Activated effector memory CD4-positive, alpha-beta T cell treated with Interleukin-2 at 50 U/mL for 16 hours (primary cell): ENCODE measurements at places on chromosomes 2 and 18.

DNA sequence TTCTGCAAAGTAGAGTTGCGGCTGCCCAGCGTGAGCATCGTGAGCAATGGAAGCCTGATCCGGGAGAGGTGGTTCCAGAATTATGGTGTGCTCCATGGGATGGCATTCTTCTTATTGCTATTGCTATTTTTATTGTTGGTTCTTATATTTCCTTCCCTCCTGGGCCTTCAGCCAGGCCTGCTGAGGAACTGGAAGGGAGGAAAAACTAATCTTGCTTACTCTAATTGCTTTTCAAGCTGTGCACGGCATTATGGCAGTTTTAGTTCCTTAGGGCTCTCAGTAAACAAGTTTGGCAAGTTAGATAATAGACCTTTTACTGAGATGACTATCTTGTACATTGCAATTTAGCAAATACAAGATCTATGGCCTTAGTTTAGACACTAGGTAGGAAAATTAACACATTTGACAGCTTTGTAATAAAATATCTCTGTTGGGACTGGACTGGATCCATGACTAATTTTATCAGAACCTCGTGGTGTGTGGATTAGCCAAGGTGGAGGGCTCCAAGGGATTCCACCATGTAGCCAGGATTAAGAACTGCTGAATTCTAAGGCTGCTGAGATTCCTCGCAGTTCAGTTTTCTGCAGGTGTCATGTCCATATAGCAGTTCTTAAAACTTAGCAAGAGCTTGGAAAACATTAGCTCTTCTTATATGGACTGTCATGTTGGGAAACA is 6.0 kb downstream of the RSAD2 start:
- no peak for DNase-seq

- no peak for DNase-seq
These were observed 58.2 kb downstream of the RAPH1 start for GRCh38 chr2:203476881-203477280.

GRCh38 chr2:230644356-230644935 is 68.2 kb upstream of the CAB39 start:
- no peak for DNase-seq

- DNase-seq = no peak
These were observed 95.1 kb upstream of the COPS8 start for GRCh38 chr2:236990552-236990951.

- no peak for DNase-seq
These were observed 3.7 kb downstream of the MYL12B start for GRCh38 chr18:3265564-3266033.

- DNase-seq = no peak
These were observed 17.0 kb downstream of the SLC9A2 start for GRCh38 chr2:102636283-102636907.

- DNase-seq = no peak
These were observed 34.7 kb downstream of the SPOPL start for GRCh38 chr2:138536302-138536701.

GRCh38 chr18:74283646-74284045 is 8.1 kb downstream of the CYB5A start:
- no peak for DNase-seq

- no peak for DNase-seq
These were observed 72.7 kb upstream of the OTOS start for GRCh38 chr2:240213226-240213475.
